H54 (cell line): ENCODE measurements at places on chromosomes 1 and 21.

DNA sequence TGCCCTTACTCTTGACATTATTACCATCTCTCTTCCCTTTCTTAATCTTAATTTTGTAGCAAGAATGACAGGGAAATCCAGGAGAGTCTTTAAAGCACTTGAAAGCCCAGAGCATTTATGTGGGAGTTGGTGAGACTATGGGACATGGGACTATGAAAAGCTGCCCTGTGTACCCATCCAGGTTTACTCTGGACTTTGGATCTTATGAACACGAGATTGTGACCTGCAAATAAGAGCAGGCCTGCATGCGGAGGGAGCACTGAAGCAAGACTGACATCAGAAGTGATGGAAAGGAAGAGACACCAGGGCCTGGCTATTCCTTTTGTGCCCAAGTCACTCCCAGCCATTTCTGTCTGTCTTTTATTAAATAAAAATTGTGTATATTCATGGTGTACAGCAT, 209.6 kb downstream of the NUF2 start:
- no peak for DNase-seq

DNA sequence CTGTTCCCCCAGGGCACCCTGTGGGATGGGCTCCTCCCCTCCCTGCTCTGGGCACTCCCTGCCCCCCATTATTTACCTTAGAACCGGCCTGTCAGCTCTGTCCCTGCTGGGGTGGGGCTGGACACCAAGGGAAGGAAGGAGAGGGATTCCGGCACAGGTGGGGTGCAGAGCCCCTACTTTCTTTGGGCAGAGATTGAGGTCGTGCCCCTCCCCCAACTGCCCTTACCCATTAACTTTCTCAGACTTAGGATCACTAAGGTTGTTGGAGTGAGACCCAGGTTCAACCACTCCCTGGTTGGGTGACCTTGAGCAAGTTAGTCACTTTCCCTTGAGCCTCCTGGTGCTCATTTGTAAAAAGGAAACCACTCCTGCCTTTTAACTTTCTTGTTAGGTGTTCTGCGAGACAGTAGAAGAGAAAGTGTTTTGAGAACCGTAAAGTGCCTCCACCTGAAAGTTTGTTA, 57.0 kb upstream of the SYNC start:
- DNase-seq: no peak

- DNase-seq: no peak
Observed at GRCh38 chr1:34645109-34645688, 109.6 kb upstream of the GJB5 start.

GRCh38 chr1:27126391-27126790, 28.5 kb downstream of the SLC9A1 start:
- no peak for DNase-seq

DNA sequence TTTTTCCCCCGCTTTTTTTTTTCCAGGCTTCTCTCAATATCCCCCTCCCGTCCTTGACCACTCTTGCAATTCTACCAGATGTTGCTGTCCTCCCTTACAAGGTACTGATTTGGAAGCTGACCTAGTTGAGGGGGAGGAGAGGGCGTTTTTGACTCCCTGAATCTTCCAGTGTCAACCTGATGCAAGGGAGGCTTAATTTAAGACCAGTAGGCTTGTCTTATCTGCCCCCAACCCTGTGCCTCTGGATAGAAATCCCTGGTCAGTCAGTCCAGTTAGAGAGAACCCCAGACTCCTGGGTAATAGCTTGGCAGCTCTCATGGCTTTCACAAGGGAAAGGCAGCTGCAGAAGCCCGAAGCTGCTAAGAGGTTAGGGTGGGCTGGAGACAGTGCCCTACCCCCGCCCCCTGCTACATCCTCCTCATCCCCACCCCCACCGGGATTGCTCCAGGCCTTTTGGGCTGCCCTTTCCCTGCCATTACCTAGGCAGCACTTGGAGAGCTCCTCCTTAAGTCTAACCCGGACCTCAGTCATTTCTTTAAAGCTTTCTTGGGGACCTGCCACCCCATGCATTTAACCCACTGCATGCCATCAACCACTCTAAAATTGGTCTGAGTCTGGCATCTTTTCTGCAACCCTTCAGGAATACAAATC, 3.6 kb downstream of the ACKR1 start:
- no peak for DNase-seq

- no peak for DNase-seq
Observed at GRCh38 chr1:107830526-107830925, 134.5 kb downstream of the VAV3 start.

- no peak for DNase-seq
Observed at GRCh38 chr1:53766831-53767405, 28.0 kb upstream of the GLIS1 start.
